Tracheal epithelial cell (primary cell): ENCODE measurements at places on chromosomes 1 and 21. TPM values are rescaled to one million over a fixed set of nuclear protein-coding genes. Genes with fewer than 3 reads are reported as not detected.

TRAF3IP3 gene
- not detected in 2 replicates for total RNA-seq

NFASC gene
- total RNA-seq: 0.85 and 0.96 TPM in 2 replicates

SELP gene
- not detected in 2 replicates for total RNA-seq

HCRTR1 gene
- total RNA-seq: under 0.01 TPM in 1 of 2 replicates, not detected in the other

NKAIN1 gene
- 0.24 TPM in 1 of 2 replicates, not detected in the other for total RNA-seq

CCDC17 gene
- 0.64 and 1.2 TPM in 2 replicates for total RNA-seq

PRMT2 gene
- total RNA-seq: 97.0 and 124 TPM in 2 replicates

GBP1 gene
- total RNA-seq: 4.7 and 79.5 TPM in 2 replicates

AMY2A gene
- total RNA-seq: not detected in 2 replicates

CLDN17 gene
- total RNA-seq: under 0.01 TPM in 1 of 2 replicates, not detected in the other

ASPM gene
- total RNA-seq: 1.1 and 2.2 TPM in 2 replicates

SIK1 gene
- 7.0 and 21.5 TPM in 2 replicates for total RNA-seq

DPT gene
- not detected in 2 replicates for total RNA-seq

C1orf50 gene
- 2.4 and 3.8 TPM in 2 replicates for total RNA-seq

LORICRIN gene
- not detected in 2 replicates for total RNA-seq

DEPDC1 gene
- 1.1 and 1.7 TPM in 2 replicates for total RNA-seq

HUNK gene
- total RNA-seq: under 0.01 TPM in 1 of 2 replicates, not detected in the other

PHGDH gene
- total RNA-seq: 136 and 198 TPM in 2 replicates

CSF3R gene
- total RNA-seq: 0.24 TPM in 1 of 2 replicates, not detected in the other

INSRR gene
- not detected in 2 replicates for total RNA-seq

FALEC gene
- total RNA-seq: not detected in 2 replicates

CLCA1 gene
- total RNA-seq: 0.21 TPM in 1 of 2 replicates, not detected in the other

SELENBP1 gene
- total RNA-seq: 3.6 and 8.5 TPM in 2 replicates

DDOST gene
- 235 and 305 TPM in 2 replicates for total RNA-seq

TRPM2 gene
- under 0.01 and 0.24 TPM in 2 replicates for total RNA-seq

SLFNL1 gene
- under 0.01 TPM in 1 of 2 replicates, not detected in the other for total RNA-seq

MYBPHL gene
- 0.24 TPM in 1 of 2 replicates, not detected in the other for total RNA-seq

OSCP1 gene
- 6.3 and 12.6 TPM in 2 replicates for total RNA-seq

PRAMEF12 gene
- not detected in 2 replicates for total RNA-seq

GALNT2 gene
- 38.8 and 43.1 TPM in 2 replicates for total RNA-seq

LDLRAD1 gene
- under 0.01 and 0.64 TPM in 2 replicates for total RNA-seq

CALML6 gene
- 0.43 TPM in 1 of 2 replicates, not detected in the other for total RNA-seq

RGS4 gene
- 0.21 and 1.2 TPM in 2 replicates for total RNA-seq

PCBP3 gene
- 0.43 and 0.48 TPM in 2 replicates for total RNA-seq

PBX1 gene
- 3.1 and 6.6 TPM in 2 replicates for total RNA-seq

CACNA1E gene
- total RNA-seq: not detected in 2 replicates

ARHGEF10L gene
- 10.2 and 15.2 TPM in 2 replicates for total RNA-seq

RHOU gene
- total RNA-seq: 0.43 and 0.48 TPM in 2 replicates

ETNK2 gene
- 24.3 and 96.3 TPM in 2 replicates for total RNA-seq

SLC6A9 gene
- total RNA-seq: 11.9 and 14.7 TPM in 2 replicates

APCS gene
- total RNA-seq: not detected in 2 replicates

HRNR gene
- total RNA-seq: 0.24 TPM in 1 of 2 replicates, not detected in the other

SYT2 gene
- under 0.01 TPM in 1 of 2 replicates, not detected in the other for total RNA-seq

CCT3 gene
- total RNA-seq: 414 and 708 TPM in 2 replicates

PTPRC gene
- total RNA-seq: not detected in 2 replicates

KMO gene
- total RNA-seq: 1.2 TPM in 1 of 2 replicates, not detected in the other

GBP4 gene
- total RNA-seq: 0.48 TPM in 1 of 2 replicates, not detected in the other

FAM72A gene
- 0.43 and 1.4 TPM in 2 replicates for total RNA-seq
